ENCODE measurements at places on chromosomes 1 and 21.
A peak's percentile ranks its signal among the peaks of the same experiment; 100 is the strongest.

DNA sequence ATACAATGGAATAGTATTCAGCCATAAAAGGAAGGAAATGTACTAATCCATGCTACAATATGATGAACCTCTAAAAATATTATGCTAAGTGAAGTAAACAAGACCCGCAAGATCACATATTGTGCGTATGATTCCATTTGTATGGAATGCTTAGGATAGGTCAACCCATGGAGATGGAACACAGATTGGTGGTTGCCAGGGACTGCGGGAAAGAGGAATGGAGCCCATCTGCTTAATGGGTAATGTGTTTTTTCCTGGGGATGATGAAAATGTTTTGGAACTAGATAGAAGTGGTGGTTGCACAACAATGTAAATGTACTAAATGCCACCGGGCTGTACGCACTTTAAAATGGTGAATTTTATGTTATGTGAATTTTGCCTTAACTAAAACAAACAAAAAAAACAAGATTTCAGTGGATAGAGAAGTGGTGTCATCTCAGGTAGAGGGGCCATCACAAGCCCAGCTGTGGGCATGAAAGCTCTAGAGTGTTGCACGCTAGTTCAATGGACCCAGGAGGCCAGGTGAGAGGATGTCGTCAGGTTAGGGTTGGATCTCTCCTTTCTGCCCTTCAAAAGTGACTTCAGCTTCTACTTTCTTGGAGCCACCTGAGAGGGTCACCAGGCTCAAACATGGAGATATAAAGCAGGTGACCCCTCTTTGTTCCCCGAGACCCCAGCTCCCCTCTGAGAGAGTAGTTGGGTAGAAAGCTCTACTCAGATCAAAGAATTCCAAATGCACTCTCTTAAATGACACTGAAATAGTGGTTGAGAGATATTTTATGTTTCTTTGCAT lies 2.5 kb downstream of the C1orf115 start:
- no peak for DNase-seq

DNA sequence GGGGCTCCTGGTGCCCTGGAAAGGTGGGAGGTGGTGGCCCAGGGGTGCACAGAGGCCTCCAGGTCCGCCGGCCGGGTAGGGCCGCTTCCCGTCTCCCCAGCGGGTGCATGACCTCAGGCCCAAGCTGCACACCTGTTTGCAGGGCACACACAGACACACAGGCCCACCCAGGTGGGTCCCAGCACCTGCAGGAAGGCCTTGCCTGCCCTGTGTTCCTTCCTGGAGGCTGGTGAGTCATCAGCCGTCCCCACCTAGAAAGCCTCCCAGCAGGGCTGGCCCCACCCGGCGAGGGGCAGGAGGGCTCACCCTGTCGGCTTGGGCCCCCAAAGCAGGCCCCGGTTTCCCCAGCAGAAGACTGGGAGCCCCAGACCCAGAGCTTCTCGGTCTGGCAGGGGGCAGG lies 23.6 kb upstream of the TTLL10 start:
- DNase-seq, result no peak

DNA sequence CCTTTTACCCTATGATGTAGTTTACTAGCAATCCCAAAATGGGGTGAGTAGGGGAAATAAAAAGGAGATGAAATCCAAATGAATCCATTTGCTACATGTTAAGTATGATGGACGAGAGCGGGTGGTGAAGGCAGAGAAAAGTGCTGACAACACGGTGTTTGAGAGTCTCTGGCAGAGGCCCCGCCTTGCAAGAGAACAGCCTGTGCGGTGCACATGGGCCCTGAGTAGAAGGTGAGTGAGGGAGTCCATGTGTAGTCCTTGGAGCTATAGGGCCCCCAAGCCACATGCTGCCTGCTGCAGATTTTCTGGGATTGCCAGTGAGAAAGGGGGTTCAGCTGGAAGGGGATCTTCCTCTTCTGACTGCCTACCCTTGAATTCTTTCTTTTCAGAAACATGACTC lies 177.1 kb downstream of the TNR start:
- DNase-seq, result no peak

DNA sequence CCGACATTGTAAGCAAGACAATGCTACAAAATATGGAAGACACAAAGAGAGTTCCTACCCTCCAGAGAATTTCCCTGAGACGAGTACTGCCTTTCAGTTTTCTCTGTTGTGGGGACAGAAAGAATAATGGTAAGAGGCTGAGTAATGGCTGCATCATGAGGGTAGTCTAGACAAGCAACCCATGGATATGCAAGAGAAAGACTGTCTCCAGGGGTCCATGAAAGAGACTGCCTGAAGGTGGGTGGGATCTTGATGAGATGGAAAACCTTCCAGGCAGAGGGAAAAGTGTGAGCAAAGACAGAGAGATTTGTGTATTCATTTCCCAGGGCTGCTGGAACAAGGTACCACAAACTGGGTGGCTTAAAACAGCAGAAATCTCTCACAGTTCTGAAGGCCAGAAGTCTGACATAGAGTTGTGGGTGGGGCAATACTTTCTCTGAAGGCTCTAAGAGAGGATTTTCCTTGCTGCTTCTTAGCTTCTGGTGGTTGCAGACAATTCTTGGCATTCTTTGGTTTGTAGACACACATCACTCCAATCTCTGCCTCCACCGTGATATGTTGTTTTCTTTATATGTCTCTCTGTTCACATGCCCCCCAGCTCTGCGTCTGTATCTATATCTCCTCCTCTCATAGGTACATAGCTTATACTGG lies 41.4 kb downstream of the ANP32E start:
- DNase-seq, result no peak

GRCh38 chr21:25568246-25568645 lies 39.0 kb downstream of the MRPL39 start:
- DNase-seq, result peak; percentile 16

DNA sequence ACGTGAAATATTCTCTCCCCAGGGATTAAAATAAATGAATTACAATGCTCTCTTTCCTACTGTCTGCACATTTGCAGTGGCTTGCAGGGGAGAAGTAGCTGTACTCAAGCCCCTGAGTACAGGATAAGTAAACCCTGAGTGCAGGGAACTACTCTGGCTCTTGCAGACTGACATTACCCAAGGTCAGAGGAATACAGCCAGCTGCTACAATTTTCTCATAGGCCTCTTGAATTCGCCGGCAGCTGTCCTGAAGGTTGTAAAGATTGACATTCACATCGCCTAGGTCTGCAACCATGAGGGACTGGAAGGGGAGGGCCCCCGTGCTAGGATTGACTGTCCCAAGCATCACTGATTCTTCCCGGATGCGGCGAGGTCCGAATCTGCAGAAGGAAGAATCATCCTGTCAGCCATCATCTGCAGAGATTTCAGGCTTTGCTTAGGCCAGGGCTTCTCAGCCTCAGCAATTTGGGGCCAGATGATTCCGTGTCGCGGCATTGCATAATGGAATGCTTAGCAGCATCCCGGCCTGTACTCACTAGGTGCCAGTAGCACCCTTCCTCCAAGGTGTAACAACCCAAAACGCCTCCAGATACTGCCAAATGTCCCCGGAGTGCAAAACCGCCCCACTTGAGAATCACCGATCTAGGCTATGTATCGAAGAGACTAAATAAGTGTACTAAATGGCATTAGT lies 1.7 kb downstream of the AGMAT start:
- DNase-seq, result no peak

GRCh38 chr1:3283849-3284248 lies 170.6 kb upstream of the ARHGEF16 start:
- DNase-seq, result no peak

DNA sequence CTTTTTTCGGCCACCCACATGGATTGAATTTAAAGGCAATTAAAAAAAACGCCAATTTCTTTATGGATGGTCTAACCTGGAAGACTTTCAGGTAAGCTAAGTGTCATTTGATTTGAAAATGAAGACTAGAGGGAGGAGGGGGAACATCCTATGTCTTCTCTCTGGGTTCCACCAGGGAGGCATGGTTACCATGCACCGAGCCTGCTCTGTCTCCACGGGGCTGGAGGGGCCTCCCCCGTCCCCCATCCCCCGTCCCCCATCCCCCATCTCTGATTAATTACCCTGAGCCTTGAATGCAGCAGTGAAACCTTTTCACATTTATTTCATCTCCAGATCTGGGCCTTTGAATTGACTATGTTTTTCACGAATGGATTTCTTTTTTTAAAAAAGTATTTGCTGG lies 135.1 kb downstream of the TLR5 start:
- DNase-seq, result no peak

DNA sequence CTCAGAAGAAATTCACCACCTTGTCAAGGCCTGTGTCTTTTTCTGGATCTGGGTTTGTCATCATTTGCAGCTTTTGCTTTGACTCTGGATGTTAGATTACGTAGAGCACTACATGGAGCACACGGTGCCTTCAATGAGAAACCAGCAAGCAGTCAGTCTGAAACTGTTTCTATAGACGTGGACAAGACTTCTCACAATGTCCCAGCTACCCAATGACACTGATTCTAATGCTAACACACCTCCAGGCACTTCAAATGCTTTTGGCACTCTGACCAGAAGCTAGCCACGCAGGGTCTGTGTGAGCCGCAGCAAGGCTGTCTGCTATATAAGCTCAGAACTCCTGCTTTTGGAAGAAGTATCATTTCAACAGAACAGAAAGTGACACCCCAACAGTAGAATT lies 38.2 kb downstream of the ITPKB start:
- DNase-seq, result no peak

- no peak for DNase-seq
Observed at GRCh38 chr1:147600119-147601111, 59.1 kb downstream of the BCL9 start.

GRCh38 chr1:162028726-162029125 lies 5.1 kb upstream of the OLFML2B start:
- peak; percentile 12 for DNase-seq

DNA sequence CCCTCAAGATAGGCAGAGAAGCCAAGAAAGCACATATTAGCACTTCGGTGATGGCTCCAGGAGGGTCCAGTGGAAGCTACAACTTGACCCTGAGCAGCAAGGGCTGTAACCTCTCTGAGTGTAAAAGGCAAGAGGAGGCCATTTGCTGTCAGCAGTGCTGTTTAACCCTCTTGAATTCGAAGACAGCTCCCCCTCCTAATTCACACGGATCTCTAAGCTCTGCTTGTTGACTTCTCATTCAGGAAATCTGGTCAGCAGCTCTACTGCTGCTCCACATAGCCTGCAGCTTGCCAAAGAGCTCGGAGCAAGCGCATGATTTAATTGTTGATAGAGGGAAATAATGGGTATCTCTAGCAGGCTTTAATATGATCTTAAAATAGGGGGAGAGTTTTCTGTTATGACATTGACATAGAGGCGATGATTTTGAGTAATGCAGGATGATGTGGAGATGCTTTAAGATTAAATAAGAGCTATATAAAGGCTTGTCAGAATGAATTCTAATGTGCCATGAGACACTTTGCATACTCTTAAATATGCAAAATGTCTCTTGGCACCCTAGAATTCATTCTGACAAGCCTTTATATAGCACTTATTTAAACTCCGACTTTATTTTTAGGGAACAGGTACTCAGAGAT lies 79.4 kb upstream of the USH2A start:
- no peak for DNase-seq

DNA sequence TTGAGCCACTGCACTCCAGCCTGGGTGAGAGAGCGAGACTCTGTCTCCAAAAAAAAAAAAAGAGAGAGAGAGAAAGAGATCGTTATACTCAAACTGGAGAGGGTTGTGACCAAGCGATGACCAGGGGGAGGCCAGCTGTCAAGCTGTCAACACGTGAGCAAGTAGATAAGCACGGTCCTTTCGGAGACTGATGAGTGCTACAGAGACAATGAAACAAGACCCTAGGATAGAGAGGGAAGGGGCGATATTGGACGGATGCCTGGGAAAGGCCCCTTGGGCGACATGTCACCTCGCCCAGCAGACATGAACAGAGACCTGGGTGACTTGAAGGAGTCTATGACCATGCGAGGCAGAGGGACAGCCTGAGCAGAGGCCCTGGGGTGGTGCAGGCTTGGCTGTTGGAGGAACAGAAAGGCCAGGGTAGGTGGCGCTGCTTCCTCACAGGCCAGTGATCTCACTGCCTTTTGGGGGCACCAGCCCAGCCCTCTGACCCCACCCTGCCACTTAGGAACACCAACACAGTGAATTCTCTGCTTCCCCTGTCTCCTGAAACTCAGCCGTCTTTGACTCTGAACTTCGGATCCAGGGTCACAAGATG lies 100.8 kb upstream of the IFFO2 start:
- no peak for DNase-seq

DNA sequence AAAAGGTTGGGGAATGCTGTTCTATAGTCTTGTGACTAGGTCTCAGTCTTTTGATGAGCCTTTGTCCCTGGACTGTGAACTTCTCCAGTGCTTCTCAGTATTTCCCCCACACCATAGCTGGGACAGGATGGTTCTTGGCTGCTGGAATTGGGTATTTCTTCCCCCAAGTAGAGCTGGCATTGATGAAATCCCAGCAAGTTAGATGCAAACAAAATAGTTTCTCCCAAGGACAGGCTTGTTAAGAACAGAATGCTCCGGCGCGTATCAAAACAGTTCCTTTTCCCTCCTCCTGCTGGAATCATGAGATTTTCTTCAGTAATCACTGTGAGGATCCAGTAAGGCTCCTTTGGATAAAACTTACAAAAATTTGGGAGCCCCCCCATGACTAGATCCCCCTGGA lies 162.6 kb downstream of the PIK3R3 start:
- no peak for DNase-seq

DNA sequence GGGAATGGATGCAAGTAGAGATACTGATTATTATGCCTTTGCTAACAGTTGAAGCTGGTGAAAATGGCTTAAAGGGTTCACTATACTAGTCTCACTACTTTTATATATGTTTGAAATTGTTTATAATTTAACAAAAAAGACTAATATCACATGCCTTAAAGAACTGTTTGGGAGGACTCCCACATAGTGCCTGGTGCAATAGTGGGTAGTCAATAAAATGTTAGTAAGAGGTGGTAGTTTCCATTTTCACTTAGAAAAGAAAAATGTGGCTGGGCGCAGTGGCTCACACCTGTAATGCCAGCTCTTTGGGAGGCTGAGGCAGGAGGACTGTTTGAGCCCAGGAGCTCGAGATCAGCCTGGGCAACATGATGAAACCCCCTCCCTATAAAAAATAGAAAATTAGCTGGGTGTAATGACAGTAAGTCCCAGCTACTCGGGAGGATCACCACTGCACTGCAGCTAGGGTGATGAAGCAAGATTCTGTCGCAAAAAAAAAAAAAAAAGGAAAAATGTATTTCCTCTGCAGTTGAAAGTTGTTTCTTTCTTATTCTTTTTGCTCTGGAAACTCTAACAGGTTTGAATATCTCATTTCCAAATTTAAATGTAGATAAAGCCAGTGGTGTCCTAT lies 24.5 kb downstream of the C21orf91 start:
- no peak for DNase-seq

DNA sequence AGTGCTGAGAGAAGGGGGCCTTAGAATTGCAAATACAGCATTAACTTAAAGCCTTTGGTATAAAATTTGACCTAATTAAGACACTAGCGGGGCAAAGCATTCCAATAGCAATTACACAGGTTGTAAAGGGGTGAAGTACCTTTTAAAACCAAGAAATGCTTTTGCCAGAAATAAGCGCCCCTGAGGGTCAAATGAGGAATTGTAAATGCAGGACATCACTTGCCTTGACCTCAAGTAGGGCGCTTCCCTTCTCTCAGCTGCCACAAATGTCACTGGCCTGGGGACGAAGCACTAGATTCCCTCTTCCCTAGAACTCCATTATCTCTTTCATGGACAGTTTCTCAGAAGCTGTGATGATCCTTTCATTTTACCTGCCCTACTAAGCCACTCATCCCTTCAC lies 48.3 kb downstream of the SEC16B start:
- no peak for DNase-seq

- DNase-seq, result no peak
Observed at GRCh38 chr1:226128487-226129075, 58.0 kb downstream of the ACBD3 start.
